Activated naive CD4-positive, alpha-beta T cell treated with anti-CD3 and anti-CD28 coated beads, Interleukin-2, amount 10 ng/mL, durations not matched to agents 7 days and 5 days (primary cell): ENCODE measurements at places on chromosomes 6 and 20.
A peak's percentile ranks its signal among the peaks of the same experiment; 100 is the strongest.

DNA sequence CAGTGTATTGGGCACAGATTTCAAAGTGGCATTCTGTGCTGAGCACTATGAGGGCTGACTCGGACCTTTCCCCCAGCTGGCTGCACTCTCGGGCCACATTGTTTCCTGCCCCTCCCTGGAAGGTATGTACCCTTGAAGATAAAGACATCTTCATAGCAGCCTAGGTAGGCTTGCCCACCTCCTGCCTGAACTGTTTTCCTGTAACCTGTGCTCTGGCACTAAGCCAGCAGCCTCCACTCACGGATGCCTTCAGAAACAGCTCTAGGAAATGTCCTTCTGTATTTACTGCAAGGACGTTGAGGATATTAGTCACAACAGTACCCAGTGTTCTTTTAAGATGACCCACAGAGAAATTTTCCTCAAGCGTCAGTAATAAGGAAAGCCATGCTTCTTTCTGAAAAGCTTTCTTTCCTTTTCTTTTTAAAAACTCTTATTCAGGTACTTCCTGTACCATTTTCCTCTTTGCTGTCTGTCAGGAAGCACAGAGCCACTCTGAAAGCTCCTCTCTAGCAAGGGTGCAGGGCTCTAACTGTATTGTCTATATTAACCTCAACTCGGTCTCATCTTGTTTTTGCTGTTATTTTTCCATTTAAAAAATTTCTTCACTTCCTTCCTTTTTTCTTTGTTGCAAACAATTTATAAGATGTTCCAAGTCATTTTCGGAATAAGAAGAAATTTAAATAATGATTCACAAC, 43.5 kb downstream of the TTI1 start:
- no peaks in the 10 kb centered on the region for H3K27me3 ChIP-seq
- H3K4me1 ChIP-seq: peaks cover 23% of the 10 kb centered on the region
- H3K4me3 ChIP-seq: peak overlapping the region; percentile 14
- no peak for DNase-seq

GRCh38 chr20:50693001-50693400, 1.7 kb upstream of the RIPOR3 start:
- H3K4me1 ChIP-seq: peaks cover 9% of the 10 kb centered on the region
- H3K4me3 ChIP-seq: no peak overlapping the region
- DNase-seq: no peak
- no peak overlapping the region for H3K27ac ChIP-seq

DNA sequence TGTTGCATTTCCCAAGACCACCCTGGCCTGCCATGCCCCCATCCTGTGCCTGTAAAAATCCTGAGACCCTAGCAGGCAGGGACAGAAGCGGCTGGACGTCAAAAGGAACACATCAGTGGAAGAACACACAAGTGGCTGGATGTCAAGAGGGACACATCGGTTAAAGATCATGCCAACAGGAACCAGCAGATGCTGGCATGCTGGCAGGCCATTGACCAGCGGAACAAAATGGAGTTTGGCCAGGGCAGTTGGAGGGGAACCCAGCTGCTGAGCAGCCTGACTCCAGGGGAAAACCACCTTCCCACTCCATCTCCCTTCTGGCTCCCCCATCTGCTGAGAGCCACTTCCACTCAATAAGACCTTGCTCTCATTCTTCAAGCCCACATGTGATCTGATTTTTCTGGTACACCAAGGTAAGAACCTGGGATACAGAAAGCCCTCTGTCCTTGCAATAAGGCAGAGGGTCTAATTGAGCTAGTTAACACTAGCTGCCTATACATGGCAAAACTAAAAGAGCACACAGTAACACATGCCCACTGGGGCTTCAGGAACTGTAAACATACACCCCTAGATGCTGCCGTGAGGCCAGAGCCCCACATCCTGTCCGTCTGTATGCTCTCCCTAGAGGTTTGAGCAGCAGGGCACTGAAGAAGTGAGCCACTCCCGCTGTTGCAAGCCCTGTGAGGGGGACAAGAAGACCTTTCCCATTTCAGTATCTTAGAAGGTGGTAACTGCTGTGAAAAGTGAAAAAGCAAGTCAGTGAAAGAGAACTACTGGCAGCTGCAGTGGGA, 4.2 kb upstream of the TSBP1 start:
- no peaks in the 10 kb centered on the region for H3K4me1 ChIP-seq
- H3K36me3 ChIP-seq: no peaks in the 10 kb centered on the region
- no peak overlapping the region for H3K4me3 ChIP-seq

GRCh38 chr6:10886691-10887502, at the start of gene SYCP2L:
TSS of gene SYCP2L (plus strand) at chr6:10887052. CDS start at chr6:10887127, 75 bp downstream.
- H3K36me3 ChIP-seq: no peaks in the 10 kb centered on the region
- peaks cover 78% of the 10 kb centered on the region for H3K27me3 ChIP-seq
- peaks cover 6% of the 10 kb centered on the region for H3K4me1 ChIP-seq

GRCh38 chr6:92989656-92990055, 429.7 kb downstream of the EPHA7 start:
- no peak overlapping the region for H3K27ac ChIP-seq
- no peaks in the 10 kb centered on the region for H3K27me3 ChIP-seq
- no peak for DNase-seq
- no peaks in the 10 kb centered on the region for H3K4me1 ChIP-seq
- H3K36me3 ChIP-seq: no peaks in the 10 kb centered on the region

DNA sequence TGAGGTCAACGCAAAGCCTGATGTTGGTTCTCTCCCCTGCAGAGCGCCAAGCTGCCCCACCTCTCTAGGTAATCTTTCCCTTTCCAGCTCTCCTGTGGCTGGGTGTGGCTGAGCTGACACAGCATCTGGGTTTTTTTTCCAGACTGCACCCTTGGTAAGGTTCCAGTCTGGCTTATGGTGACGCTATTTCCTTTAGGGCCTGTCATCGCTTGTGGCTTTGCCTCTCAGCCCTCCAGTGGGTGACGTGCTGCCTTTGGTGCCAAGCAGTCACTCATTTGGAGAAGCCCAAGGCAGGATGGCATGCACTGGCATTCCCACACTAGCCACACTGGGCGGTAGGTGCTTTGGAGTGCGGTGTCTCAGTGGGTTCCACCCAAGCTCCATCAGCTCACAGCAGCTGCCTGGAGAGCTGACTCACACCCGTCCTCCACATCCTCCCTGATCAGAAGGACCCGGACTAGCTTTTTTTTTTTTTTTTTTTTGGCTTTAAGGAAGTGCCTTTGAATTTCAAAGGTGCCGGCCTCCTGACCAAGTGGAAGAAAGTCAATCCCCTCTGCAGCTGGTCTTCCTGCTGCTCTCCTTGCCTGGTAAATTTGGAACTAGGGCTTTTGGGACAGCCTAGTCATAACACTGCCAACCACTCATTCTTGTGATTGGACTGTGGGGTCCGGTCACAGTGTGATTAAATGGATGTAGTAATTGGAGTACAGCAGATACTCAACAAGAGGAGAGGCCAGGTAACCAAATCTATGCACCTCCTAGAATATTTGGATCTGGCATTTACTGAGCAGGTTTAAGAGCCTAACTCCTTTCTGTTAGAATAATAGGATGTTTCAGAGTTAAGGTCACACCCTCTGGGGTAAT, 153.6 kb downstream of the CD83 start:
- H3K27me3 ChIP-seq: peaks cover 3% of the 10 kb centered on the region
- H3K4me1 ChIP-seq: peaks cover 49% of the 10 kb centered on the region
- peaks cover 2% of the 10 kb centered on the region for H3K36me3 ChIP-seq
- DNase-seq: peak; percentile 74
- no peak overlapping the region for H3K4me3 ChIP-seq

DNA sequence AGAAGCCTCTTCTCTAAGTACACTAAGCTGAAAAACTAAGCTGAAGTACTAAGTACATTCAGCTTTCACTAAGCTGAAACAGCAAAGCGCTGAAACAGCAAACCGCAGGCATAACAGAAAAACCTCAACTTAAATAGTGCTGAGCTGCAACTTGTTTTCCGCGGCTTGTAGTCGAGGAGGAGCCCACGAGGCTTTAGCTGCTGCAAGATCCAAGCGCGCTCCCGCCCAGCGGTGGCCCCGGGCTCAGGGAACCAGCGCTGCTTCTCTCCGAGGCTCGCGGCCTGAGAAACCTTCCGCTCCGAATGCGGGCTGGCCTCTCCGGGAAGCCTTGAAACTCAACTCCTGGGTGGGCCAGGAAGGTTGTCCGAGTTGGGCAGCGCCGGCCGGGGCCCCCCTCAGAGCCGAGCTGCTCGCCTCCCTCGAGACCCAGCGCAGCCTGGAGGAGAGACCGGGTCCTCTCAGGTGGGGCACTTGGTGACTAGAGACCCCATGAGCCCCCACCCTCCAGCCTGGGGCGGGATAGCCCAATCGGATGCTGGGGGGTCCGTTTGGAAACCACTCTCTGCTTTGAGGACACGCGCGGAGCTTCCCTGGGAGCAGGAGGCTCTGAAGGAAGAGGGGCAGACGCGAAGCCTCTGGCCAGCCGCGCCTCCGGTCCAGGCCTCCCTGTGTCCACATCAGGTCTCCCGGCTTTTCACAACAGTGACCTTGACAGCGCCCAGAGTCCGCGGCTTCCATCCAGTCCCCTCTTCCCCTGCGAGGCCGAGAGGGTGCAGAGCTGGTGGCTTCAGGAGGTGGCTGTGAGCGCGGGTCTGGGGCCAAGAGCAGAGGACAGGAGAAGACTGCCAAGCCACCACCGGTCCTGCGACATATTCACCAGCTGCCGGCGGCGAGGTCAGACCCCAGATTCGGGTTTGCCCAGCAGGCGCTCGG, 38.1 kb upstream of the HLA-E start:
- H3K36me3 ChIP-seq: no peaks in the 10 kb centered on the region
- peak overlapping the region; percentile 46 for H3K4me3 ChIP-seq
- peaks cover 34% of the 10 kb centered on the region for H3K4me1 ChIP-seq
- peak overlapping the region; percentile 37 for H3K27ac ChIP-seq

DNA sequence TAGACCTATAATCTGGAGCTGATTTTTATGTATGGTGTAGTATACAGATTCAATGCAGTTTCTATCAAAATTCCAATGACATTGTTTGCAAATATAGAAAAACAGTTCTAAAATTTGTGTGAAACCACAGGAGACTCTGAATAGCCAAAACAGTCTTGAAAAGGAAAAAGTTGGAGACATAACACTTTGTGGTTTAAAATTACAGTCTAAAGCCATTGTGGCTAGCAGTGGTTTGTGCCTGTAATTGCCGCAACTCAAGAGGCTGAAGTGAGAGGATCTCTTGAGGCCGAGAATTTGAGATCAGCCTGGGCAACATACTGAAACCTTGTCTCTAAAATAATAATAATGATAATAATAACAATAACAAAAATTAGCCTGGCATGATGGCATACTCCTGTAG, 213.7 kb downstream of the CDKAL1 start:
- peaks cover under 1% of the 10 kb centered on the region for H3K36me3 ChIP-seq
- no peak overlapping the region for H3K27ac ChIP-seq

GRCh38 chr6:146682919-146683318, 84.1 kb downstream of the ADGB start:
- H3K4me1 ChIP-seq: no peaks in the 10 kb centered on the region
- no peak overlapping the region for H3K27ac ChIP-seq
- no peaks in the 10 kb centered on the region for H3K27me3 ChIP-seq
- H3K36me3 ChIP-seq: no peaks in the 10 kb centered on the region
- no peak overlapping the region for H3K4me3 ChIP-seq
- DNase-seq: no peak

DNA sequence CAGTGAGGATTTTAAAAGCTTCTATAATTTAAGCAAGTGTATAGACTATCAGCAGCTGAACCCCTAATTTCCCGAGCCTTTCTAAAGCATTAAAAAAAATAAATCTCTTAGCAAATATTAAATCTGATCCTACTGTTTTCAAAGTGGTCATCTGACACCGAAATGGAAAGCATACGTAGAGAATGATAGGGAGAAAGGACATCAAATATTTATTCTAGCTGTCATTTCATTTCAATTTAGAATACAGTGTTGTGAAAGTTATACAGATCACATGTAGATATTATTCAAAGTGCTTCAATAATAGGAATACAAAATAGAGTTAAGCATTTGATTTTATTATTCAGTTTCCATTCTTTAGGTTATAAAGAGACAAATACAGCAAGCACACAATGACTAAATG, 61.9 kb upstream of the PKIB start:
- no peak overlapping the region for H3K27ac ChIP-seq
- no peak overlapping the region for H3K4me3 ChIP-seq
- H3K36me3 ChIP-seq: no peaks in the 10 kb centered on the region

- peaks cover 50% of the 10 kb centered on the region for H3K36me3 ChIP-seq
- DNase-seq: no peak
Observed at GRCh38 chr6:44428682-44429081, 41.2 kb downstream of the CDC5L start.

- H3K4me3 ChIP-seq: no peak overlapping the region
- H3K4me1 ChIP-seq: no peaks in the 10 kb centered on the region
- no peaks in the 10 kb centered on the region for H3K27me3 ChIP-seq
- H3K27ac ChIP-seq: no peak overlapping the region
- H3K36me3 ChIP-seq: no peaks in the 10 kb centered on the region
- no peak for DNase-seq
Observed at GRCh38 chr20:12076200-12076599, 158.5 kb downstream of the BTBD3 start.

- DNase-seq: peak; percentile 84
- H3K27ac ChIP-seq: peak overlapping the region; percentile 94
- H3K4me3 ChIP-seq: peak overlapping the region; percentile 95
- H3K4me1 ChIP-seq: peaks cover 31% of the 10 kb centered on the region
Observed at GRCh38 chr6:157823528-157824370, 703 bp downstream of the SNX9 start.

DNA sequence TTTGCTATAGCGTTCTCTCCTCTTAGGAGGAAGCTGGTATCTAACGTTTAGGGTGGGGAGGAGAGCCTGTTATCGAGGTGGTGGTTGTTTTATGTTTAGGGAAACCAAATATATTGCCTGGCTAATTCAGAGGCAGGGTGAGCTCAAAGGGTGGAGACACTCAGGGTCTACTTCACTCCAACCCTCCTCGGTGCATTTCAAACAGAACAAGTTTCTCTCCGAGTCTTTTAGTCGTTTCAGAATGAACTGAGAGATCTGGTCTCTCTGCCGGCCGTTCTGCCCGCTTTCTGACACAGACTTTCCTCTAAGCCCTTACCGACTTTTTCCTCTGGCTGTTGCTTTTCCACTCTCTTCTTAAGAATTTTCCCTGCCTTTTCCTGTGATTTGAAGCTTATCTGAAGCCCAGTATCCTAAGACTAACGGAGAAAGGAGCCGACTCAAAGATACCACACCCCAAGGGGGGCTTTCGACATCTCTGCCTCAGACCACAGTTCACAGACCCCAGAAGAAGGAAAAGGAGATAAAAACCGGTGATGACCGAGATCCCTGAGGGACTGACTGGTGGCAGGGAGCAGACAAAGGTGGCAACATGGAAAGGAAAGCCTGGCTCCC, 865 bp downstream of the STK38 start:
- H3K27me3 ChIP-seq: peaks cover 7% of the 10 kb centered on the region
- H3K27ac ChIP-seq: peak overlapping the region; percentile 98
- peak overlapping the region; percentile 90 for H3K4me3 ChIP-seq
- DNase-seq: peak; percentile 36
- peaks cover 35% of the 10 kb centered on the region for H3K36me3 ChIP-seq

- peaks cover 26% of the 10 kb centered on the region for H3K36me3 ChIP-seq
- no peak overlapping the region for H3K4me3 ChIP-seq
- DNase-seq: no peak
- H3K27ac ChIP-seq: no peak overlapping the region
- no peaks in the 10 kb centered on the region for H3K27me3 ChIP-seq
Observed at GRCh38 chr6:147216915-147217314, 12.7 kb downstream of the STXBP5 start.

GRCh38 chr20:46058599-46059281, 29.7 kb downstream of the SLC12A5 start:
- H3K4me1 ChIP-seq: peaks cover 39% of the 10 kb centered on the region
- H3K36me3 ChIP-seq: peaks cover 44% of the 10 kb centered on the region
- DNase-seq: no peak
